Type B pancreatic cell (in vitro differentiated cells): ENCODE measurements at places on chromosomes 7 and 10. TPM values are rescaled to one million over a fixed set of nuclear protein-coding genes. Genes with fewer than 3 reads are reported as not detected.

TEX36 gene
- total RNA-seq, result not detected in 2 replicates

AKR1C8 gene
- 0.89 and 1.00 TPM in 2 replicates for total RNA-seq

SPDYE5 gene
- total RNA-seq, result not detected in 2 replicates

DNA sequence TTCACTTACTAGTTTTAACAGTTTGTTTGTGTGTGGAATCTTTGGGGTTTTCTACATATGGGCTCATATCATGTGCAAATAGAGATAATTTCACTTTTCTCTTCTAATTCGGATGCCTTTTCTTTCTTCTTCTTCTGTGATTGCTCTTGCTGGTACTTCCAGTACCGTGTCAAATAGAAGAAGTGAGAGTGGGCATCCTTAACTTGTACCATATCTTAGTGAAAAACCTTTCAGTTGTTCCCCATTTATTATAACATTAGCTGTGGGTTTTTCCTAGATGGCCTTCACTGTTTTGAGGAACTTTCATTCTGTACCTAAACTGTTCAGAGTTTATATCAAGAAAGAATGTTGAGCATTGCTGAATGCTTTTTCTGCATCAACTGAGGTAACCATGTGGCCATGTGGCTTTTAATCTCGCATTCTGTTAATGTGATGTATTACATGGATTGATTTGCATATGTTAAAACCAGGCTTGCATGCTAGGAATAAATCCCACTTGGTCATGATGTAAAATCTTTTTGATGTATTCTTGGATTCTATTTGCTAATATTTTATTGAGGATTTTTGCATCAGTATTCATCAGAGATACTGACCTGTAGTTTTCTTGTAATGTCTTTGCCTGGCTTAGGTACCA lies 78.7 kb downstream of the FAM107B start:
- DNase-seq, result no peak

GRCh38 chr10:72694476-72695369 lies 2.8 kb downstream of the MCU start:
- DNase-seq, result no peak

TEX47 gene
- total RNA-seq, result not detected in 2 replicates

- no peak for DNase-seq
Measured at GRCh38 chr7:67267914-67268313, 271.3 kb downstream of the TYW1 start.

PNPLA8 gene
- total RNA-seq, result 17.1 and 17.8 TPM in 2 replicates

PPP1R9A gene
- total RNA-seq, result 21.3 and 24.0 TPM in 2 replicates

- no peak for DNase-seq
Measured at GRCh38 chr10:29795850-29796249, 161.1 kb upstream of the SVIL start.

DNA sequence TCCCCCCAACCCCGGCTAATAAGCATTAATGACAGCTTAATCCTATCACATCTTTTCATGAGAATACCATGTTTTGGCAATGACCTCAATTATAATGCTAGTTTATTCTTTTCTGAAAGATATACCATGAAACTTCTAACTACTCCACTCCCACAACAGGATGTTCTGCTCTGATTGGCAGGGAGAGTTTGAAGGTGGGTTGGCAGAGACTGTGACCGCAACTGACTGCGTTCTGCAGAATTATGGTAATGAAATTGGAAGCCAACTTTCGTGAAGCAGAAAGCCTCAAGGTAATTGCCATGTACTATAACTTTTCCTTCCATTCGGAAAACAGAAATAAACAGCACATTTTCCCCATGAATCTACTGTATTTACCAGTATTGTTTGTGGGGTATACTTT lies 288.2 kb upstream of the SEMA3D start:
- DNase-seq, result no peak

DNA sequence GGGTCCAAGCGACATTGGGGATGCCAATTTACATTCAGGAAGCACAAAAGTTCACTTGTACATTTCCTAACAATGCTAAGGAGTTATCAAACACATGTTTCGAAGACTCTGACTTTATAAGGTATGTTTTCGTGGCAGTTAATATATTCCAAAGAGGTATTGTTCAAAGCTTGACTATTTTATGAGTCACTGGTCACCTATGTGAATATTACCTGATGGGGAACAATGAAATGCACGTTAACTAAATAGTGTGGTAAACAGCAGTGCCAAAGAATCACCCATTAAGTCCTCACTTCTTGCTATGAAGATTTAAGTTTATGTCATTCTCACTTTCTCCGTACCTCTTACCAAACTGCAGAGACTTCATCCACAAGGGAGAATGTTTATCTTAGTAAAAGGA lies 550.2 kb downstream of the SORCS1 start:
- no peak for DNase-seq

- DNase-seq, result no peak
Measured at GRCh38 chr7:8418629-8419245, 14.7 kb upstream of the NXPH1 start.

DNA sequence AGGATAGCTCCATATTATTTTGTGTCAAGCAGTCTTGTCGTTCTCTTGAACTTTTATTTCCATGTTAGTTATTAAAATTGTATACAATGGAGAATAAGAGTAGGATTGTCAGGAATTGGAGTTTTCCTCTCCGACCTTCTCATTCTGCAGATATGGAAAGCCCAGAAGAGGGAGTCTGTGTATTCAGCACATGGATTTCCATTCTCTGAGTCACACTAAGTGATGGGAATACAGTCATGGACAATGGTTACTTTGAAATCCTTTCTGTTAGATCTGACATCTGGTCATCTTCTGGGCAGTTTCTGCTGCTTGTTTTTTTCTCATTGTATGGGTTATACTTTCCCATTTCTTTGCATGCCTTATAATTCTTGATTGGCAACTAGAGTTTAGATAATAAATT lies 5.0 kb upstream of the TASOR2 start:
- DNase-seq, result no peak

LRRC72 gene
- not detected in 2 replicates for total RNA-seq

DNA sequence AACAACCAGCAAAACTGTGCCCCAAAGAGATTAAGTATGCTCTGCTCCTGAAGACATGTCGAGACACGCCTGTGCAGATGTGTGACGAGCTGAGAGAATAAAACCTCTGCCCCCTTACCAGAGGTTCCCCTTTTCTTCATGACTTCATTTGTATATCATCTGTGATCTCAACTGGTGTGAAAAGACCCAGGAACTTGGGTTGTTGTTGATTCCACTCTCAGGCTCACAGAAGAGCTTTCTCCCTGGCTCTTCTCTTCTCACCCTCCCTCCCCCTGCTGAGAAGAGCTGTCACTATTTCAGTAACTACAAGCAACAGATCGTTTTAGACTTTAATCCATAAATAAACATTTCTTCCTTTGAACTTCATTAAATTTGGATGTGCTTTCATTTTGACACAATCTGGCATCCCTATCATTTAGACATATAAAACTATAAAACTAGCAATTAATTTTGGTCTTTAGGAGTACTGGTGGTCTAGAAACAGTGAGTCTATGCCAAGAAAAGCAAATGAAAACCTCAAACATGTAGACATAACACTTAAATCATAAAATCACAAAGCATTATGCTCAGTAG lies 179.3 kb upstream of the FZD8 start:
- no peak for DNase-seq

GRCh38 chr10:4051011-4051640 lies 266.1 kb upstream of the KLF6 start:
- no peak for DNase-seq

DNA sequence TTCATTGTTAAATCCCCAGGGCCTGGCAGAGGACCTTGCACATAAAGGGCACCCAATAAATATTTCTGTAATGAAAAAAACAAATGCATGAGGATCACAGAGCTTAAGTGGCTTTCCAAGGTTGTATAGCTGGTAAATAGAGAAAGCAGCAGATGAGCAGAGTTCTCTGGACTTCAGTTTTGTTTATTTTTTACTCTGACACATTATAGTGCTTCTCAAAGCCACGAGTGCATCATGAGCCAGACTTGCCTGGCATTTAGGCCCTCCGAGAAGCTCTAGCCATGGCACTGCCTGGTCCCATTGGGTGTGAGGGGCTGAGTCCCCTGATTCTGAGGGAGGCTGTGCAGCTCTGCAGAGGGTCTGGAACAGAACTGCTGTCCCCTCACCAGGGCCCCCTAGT lies 87.2 kb upstream of the ZNF32 start:
- DNase-seq, result no peak

- DNase-seq, result no peak
Measured at GRCh38 chr7:102222445-102222844, 64.2 kb upstream of the SH2B2 start.

- DNase-seq, result no peak
Measured at GRCh38 chr10:44115516-44115915, 269.4 kb downstream of the CXCL12 start.

ARID5B gene
- total RNA-seq, result 36.9 and 55.2 TPM in 2 replicates

GRCh38 chr7:47091141-47091540 lies 490.8 kb downstream of the TNS3 start:
- DNase-seq, result no peak

EDRF1 gene
- 27.7 and 35.4 TPM in 2 replicates for total RNA-seq

UPK3BL1 gene
- 53.3 and 77.1 TPM in 2 replicates for total RNA-seq

SH3PXD2A gene
- total RNA-seq, result 22.3 and 38.6 TPM in 2 replicates

DNA sequence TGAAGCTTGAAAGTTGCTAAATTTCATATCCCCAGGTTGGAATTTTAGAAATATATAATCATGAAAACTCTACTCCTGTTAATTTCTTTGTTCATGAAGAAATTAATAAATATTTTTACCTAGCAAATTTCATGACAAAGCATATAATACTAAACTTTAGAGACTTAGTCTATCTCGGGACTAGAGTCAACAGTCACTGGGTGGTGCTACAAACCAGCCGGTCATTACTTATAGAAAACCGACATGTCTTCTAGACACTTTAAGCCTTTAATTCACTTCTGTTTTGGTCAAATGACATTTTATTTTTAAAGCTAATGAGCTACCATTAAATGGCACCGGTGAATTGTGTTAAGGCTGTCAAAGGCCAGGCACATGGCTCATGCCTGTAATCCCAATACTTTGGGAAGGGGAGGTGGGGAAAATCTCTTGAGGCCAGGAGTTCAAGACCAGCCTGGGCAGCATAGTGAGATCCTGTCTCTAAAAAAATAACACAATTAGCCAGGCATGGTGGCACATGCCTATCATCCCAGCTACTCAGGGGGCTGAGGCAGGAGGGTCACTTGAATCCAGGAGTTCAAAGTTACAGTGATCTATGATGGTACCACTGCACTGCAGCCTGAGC lies 270.1 kb downstream of the CACNA2D1 start:
- DNase-seq, result no peak

KLHL7 gene
- 34.0 and 44.3 TPM in 2 replicates for total RNA-seq

DNA sequence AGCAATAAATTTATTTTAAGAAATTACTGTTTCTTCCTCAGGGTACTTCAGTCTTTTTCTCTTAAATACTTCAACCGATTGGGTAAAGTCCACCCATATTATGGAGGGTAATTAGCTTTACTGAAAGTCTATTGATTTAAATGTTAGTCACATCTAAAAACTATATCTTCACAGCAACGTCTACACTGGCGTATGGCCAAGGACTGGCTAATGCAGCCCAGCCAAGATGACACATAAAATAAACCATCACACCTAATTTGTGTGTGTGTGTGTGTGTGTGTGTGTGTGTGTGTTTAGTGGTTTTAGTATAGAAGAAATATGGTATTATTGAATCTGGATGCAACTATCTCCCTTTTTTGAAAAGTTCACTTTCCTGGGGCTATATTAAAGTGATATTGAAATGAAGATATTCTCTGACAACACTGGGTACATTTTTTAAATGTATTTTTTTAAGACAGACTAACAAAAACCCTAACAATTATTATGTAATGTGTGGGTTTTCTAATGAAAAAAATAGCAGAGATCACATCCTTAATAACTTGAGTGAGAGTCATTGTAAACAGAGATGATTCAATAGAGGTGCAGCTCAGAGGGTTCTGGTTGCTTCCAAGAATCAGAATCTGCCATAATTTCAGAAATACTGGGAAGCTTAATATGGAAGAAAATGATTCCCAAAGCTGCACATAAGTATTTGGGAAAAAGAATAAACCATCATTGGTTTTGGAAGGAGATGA lies 584.2 kb upstream of the MBL2 start:
- DNase-seq, result no peak

DNA sequence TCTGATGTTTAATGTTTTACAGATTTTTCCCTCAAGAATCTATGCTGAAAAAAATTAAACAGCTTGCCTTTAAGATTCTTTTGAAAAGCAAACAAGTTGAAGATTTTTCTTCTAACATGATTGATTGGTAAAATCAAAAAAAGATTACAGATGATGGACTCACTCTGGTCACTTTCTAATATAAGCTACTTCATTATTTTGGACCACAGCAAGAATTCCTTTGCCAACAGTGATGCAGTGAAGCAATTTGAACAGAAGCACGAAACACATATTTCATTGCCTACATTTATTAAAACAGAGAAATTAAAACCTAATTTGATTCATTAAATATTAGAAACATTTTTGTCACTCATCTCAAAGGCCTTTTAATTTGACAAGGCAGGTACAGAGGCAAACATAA lies 82.1 kb upstream of the SGCE start:
- DNase-seq, result no peak

DNA sequence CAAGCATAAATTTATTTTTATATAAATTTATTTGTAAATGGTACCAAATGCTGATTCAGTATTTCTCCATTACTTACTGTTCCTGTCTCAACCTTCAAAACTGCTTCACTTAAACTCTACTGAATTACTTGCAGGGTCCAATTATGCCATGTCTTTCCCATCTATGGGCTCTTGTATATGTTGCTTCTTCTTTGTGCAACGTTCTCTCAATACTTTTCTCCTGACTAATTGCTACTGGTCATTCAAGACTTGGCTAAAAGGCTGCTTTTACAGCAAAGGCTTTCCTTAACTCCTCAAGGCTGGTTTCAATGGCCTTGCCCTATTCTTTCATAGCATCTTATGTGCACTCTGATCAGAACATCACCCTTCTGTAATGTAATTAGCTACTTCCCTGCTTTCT lies 67.9 kb downstream of the RNLS start:
- DNase-seq, result no peak

DNA sequence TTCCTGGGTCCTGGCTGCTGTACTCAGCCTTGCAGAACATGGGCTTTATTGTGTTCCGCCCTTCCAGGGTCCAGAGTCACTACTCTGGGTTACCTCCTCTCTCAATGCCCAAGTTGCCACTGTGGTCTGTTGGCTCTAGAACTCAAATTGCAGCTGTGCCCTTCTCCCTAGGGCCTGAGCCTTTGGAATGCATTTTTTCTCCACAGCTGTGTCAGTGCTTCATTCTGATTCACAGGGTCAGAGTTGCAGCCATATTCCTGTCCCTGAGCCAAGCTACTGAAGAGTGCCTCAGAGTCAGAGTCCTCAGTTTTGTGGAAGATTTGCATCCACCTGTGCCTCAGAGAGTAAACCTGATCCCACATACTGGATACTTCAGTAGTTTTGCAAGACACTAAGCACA lies 167.5 kb downstream of the ITGB1 start:
- DNase-seq, result no peak

GRCh38 chr10:124643330-124644009 lies 100.7 kb downstream of the FAM53B start:
- no peak for DNase-seq

EPDR1 gene
- 0.90 and 6.1 TPM in 2 replicates for total RNA-seq
